ENCODE measurements at places on chromosomes 12 and 14.

GRCh38 chr12:101001669-101002068 is 207.1 kb downstream of the ANO4 start:
- DNase-seq = no peak

GRCh38 chr12:124975276-124975675 is 13.7 kb downstream of the DHX37 start:
- no peak for DNase-seq

DNA sequence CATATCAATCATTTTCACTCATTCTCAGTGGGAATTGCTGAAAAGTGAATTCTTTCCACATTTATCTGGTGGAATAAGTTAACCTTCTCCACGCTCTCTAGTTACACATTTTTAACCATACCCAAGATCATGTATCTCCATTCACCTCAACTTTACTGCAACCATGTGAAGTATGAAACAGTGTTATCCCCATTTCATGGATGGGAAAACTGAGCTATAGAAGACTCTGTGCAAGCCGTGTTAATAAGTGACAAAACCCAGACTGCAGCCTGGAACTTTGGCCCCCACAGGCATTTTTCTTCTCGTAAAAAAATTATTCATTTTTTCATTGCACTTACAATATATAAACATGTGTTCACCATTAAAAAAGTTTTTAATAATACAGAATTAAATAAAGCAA is 82.4 kb upstream of the CCND2 start:
- DNase-seq = no peak

GRCh38 chr12:124761871-124762270 is 101.8 kb downstream of the SCARB1 start:
- DNase-seq = no peak

DNA sequence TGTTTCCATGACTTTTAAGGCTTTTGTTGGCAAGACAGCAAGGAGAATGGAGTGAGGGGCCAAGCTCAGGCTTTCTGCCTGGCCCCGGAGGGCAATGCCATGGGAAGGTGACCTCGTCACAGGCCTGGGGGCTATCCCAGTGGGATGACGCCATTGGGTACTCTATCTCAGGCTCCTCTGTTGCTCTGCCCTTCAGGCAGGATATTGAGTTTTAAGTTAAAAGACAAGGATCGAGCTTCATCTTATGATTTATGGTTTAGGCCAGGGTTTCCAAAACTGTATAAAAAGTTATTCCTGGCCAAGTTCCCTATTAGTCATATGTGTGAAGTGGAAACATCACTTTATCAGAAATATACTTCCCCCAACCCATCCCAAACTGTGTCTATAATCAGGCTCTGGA is 127.7 kb downstream of the ZFP36L1 start:
- DNase-seq = no peak

DNA sequence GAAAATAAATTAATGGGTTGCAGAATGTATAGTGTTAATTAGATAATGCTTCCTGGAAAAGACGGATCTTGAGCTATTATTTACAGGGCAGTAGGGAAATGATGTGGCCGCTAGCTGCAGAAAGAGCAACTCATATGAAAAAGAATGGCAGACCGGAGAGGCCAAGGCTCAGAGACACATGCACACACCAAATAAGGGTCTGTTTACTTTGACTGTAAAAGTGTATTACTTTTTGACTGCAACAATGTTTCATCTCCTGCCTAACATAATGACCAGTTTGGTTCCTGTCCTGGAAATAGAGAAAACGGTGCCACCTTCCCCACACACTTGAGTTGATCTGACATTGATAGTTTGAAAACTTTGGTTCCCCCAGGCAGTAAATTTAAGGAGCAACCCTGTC is 290.9 kb downstream of the CACNA1C start:
- DNase-seq = no peak

- no peak for DNase-seq
Observed at GRCh38 chr14:76591266-76591665, 170.0 kb upstream of the VASH1 start.

DNA sequence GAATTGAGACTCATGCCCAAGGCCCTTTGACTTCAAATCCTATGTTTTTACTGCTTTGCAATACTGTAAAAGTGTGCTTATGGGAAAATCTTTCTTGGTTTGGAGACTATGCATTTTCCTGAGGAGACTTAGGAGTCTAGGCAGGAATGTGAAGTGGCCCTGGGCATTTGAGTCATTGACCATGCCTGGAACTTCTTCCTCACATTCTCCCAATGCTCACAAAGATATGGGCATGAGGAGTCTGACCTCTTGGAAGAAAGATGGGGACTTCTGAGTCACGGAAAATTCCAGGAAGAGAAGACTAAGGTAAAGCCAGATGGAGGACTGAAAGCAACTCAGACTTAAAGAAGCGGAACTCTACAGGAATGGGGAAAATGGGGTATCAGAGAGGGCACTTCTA is 38.2 kb upstream of the ZNF641 start:
- no peak for DNase-seq

DNA sequence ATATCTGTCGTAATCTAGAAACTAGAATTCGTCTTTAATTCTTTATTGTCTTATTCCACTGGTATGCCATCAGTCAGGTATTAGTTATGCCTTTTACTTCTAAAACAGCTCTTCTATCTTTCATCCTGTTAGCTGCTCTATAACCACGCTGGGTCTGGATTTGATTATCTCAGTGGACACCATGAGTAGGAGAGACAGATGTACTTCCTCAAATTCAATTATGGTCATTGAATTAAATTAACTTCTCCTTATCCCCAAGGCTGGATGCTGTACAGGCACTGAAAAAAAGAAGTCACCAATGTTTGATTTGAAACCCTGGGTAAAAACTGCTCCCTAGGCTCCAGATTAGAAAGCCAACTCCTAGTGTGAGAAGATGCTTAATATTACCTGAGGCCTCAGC is 107.3 kb downstream of the PIK3C2G start:
- no peak for DNase-seq

DNA sequence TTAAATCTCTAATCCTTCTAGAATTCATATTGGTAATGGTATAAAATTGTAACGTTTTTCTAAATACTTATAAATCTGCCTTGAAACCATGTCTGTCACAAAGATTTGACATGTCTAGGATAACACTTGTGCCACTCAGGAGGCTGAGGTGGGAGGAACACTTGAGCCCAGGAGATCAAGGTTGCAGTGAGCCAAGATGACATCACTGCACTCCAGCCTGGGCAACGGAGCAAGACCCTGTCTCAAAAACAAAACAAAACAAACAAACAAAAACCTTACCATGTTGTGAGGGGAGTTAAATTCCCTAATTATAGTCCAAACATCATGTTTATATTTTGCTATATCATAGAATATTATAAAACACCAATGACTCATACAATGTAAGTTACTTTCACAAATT is 317.5 kb upstream of the SOX5 start:
- DNase-seq = no peak

GRCh38 chr14:69481815-69482568 is 2.5 kb upstream of the PLEKHD1 start:
- DNase-seq = no peak

- no peak for DNase-seq
Observed at GRCh38 chr12:108040947-108041346, 88.1 kb upstream of the WSCD2 start.

GRCh38 chr14:54138354-54139038 is 181.9 kb upstream of the BMP4 start:
- DNase-seq = no peak

GRCh38 chr12:61072717-61073116 is 1187.5 kb upstream of the USP15 start:
- no peak for DNase-seq

GRCh38 chr14:25041898-25042297 is 8.0 kb downstream of the STXBP6 start:
- DNase-seq = no peak

DNA sequence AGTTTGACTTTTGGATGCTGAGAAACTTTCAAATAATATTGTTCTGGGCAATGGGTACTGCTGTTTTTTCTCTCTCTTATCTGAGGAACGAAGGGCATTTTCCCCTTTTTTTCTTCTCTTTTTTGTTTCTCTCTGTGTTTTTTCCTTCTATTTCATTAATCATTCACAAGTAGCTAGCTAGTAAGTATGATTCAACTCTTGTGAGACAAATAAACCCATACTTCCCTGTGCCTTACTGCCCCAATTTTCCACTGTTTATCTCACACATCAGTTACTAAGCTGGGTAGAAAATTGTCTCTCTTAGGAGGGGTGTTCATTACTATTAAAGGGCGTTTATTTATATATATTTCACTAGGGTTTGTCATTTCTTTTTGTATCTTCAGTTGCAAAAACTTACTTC is 437.6 kb downstream of the RERGL start:
- DNase-seq = no peak

GRCh38 chr12:123238330-123238682 is 5.1 kb downstream of the MTRFR start:
- no peak for DNase-seq

GRCh38 chr12:109818905-109819500 is 14.2 kb downstream of the TRPV4 start:
- DNase-seq = no peak

DNA sequence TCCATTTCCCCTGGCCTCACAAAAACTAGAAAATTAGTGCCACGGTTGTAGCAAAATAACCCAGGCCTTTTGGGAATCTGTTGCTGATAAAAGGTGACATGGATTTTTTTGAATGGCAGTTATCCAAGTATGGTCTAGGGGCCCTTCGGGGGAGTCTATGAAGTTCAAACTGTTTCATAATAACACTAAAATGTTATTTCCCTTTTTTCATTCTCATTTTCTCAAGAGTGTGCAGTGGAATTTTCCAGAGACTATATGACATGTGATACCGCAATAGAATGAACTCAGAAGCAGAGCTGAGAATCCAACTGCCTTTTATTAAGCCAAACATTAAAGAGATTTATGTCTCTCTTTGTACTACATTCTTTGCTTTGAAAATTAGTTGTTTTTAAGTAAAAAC is 26.9 kb downstream of the GSTZ1 start:
- DNase-seq = no peak

GRCh38 chr14:74062809-74063150 is 21.5 kb downstream of the ALDH6A1 start:
- DNase-seq = no peak

DNA sequence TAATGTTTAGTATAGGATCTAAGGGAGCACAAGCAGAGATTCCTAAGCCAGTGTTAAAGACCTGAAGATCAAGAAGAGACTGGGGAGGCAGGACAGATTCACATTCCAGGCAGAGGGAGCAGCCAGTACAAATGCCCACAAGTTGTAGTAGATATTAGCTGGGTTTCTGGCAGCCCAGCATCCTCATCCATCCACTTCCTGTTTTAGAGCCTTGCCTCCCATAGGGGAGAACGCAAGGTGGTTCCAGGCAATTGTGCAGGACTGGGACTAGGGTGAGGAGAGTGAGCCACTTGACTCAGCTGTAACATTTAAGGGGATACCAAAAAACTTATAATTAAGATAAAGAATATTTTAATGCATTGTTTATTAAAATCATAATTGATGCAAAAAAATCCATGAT is 71.3 kb upstream of the PSMA6 start:
- DNase-seq = no peak

DNA sequence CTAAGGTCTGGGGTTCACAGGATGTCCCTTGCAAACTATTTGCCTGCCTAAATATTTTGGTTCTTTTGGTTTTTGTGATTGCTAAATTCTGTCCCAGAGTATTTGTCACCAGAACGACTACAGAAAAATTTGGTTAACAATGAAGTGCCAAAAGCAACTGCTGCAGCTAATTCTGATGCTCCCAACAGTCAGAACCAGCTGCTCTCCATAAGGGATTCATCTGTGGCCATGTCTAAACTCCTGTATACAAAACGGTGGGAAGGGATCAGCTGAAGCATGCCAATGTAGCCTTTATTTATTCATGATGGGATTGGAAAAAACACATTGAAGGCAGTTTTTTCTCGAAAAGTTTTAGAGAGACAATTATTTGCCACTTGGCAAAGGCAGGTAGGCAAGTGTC is 29.3 kb upstream of the PELI2 start:
- no peak for DNase-seq

DNA sequence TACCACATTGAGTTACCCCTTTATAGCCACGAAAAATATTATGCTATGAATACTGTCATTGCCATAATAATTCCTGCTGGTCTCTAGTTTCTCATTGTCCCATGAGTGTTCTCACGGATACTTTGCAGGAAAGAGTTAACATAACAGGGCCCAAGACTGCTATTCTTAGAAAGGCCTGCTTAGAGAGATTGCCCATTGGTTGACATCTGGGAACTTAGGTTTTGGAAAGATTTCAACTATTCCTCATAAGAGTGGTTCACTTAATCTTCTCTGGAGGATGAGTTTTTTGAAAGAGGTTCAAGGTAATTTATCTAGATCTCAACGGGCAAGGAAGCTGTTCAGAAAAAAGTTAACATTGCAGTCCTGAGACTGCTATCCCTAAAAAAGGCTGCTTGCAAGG is 18.4 kb upstream of the PRPF39 start:
- no peak for DNase-seq

- DNase-seq = no peak
Observed at GRCh38 chr12:95118138-95118787, 44.8 kb upstream of the NR2C1 start.

DNA sequence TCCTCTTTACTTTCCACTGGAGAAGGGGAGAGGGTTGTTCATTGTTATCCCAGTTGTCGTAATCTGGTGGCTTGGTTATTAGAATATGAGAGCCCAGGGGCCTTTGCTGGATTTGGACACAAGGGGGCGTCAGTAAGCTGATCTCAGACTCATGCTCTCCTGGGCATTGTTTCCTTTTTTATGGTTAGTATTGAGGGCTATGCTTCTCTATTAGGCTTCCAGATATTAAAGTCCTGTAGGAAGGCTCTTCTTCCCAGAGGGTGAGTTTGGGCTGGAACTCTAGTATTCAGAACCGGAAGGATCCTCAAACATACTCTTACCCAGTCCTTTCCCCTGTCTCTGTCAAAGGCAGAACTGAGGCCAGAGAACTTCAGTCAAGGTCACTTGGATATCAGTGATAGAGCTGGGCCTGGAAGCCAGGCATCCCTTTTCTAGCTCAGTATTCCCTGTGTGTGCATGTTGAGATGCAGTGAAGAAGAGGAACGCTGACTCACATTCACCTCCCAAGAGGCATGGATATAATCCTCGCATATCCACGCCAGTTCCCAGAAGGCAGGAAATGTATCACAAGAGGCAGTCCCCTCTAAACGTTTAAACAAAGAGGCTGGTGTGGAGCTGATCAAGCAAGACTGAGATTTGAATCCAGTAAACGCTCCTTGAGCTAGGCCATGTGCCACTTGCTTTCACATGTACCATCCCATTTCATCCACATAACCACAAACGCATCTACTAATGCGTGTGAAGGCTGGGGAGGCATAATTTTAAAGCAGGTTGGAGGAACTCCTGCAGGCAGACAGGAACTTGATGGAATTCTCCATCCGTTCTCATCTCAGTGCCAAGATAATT is 41.6 kb downstream of the UBE3B start:
- peak; percentile 40 for DNase-seq

Measured in effector CD4-positive, alpha-beta T cell (primary cell).